CD4-positive, alpha-beta T cell treated with Interferon gamma for 1 hour (primary cell): ENCODE measurements at places on chromosomes 4 and X.

- DNase-seq: no peak
Observed at GRCh38 chr4:54898656-54899340, 226.6 kb downstream of the KDR start.

- DNase-seq: no peak
Observed at GRCh38 chr4:136414981-136415380, 1117.3 kb downstream of the PCDH18 start.

DNA sequence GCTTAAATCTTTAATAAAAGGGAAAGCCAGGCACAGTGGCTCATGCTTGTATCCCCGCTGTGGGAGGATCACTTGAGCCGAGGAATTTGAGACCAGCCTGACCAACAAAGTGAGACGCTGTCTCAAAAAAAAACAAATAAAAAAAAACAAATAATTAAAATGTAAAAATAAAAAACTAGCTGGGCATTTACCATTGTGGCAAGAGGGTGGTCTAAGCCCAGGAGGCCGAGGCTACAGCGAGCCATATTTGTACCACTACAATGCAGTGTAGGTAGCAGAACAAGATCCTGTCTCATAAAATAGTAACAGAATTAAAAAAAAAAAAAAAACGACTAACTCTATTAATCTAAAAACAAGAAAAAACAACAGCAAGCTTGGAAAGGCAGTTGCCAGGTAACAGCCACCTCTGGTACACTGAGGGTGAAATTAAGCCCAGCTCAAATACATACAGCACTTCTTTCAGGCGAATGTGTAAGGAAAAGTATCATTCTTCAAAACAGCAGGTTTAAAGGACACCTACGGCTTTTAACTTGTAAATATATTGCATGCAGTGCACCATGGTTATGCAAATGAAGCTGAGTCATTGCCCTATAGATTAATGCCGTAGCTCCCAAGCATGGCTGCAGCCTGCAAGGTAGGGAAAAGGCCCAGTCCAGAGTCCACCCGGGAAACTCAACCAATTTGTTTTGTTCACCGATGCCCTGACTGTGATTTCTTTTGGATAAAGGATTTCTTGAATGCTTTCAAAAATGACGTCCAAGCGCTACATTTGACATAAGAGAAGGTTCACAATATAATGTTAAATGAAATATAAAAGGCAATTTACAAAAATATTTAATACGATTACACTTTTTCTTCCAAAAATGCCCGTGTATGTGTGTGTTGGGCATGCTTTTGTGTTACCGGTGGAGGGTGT, 14.5 kb upstream of the TXLNG start:
- no peak for DNase-seq

GRCh38 chr4:128649575-128650205, 159.8 kb upstream of the JADE1 start:
- DNase-seq: no peak

DNA sequence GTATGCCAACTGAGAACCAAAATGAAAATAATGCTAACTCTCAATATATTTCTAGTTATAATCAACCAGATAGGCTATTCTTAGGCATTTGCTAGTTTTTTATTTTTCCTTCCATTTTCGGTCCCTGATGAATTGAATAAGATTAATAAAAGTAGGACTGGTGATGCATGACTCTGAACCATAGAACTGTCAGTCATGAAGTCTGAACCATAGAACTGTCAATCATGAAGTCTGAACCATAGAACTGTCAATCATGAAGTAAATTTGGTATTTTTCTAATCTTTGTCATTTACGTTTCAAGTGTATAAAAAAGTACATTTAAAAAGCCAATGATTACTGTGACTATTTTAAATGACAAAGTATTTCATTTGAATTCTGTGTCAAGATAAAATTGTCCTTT, 460.2 kb upstream of the NDST3 start:
- DNase-seq: no peak

DNA sequence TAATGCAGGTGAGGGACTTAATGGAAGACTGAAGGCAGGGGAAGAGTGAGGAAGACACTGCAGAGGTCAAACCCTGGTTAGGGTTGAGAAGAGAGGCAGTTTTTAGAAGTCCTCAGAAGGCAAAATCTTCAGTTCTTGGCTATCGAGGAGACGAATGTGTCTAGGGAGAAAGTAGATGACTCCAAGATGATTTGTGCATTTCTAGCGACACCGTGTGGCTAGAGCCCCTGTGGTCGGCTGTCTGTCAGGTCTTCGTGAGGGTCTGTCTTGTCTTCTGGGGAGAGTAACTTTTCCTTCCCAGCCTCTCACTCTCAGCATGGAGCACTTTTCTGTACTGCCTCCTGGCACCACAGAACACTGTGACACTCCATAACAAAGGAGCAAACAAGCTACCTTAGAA, 458.1 kb downstream of the STIM2 start:
- no peak for DNase-seq

DNA sequence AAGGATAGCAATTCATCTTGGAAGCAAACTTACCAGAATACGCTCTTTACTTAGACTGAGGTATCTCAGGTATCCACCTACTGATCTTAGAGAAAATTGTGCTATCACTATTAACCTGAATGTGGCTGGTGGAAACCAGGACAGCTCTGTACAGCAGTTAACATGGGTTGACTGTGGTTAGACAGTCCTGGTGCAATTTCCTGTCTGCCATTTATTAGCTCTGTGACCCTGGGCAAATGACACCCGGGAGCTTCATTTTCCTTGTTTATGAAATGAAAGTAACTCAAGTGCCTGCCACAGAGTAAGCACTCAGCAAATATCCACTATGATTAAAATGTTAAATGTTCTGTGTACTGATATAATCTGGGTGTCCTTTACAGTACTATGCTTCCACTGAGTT, 60.0 kb downstream of the SMC1A start:
- no peak for DNase-seq

DNA sequence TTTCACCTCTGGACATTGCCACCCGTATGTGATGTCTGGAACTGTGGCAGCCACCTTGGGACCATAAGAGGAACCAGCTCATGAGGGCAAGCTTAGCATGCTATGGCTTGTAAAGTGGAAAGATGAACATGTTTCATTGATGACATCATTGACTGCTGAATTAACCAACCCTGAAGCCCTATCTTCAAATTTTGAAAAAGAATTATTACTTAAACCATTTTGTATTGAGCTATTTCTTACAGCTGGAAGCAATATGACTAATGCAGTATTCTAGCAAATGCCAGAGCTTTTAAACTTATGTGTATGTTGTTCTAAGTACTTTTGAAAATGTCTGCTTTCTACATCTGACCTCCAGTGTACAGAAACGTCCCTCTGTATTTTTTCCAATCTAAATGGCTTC, 18.1 kb downstream of the GUCY2F start:
- DNase-seq: no peak

GRCh38 chrX:152632445-152633097, 5.1 kb upstream of the GABRQ start:
- no peak for DNase-seq
